ENCODE measurements at places on chromosomes 16 and 17. TPM values are rescaled to one million over a fixed set of nuclear protein-coding genes. Genes with fewer than 3 reads are reported as not detected.

The SPATA22 gene
- total RNA-seq: not detected

The C1QTNF1 gene
- not detected for total RNA-seq

The ATP2A1 gene
- total RNA-seq: 0.71 TPM

The MYO1D gene
- 24.6 TPM for total RNA-seq

The TPPP3 gene
- total RNA-seq: 0.15 TPM

The FNDC8 gene
- not detected for total RNA-seq

The ZNF263 gene
- 42.7 TPM for total RNA-seq

The NPIPB6 gene
- 2.1 TPM for total RNA-seq

GRCh38 chr17:76716146-76716838 lies 5.5 kb upstream of the MXRA7 start:
- DNase-seq: no peak

DNA sequence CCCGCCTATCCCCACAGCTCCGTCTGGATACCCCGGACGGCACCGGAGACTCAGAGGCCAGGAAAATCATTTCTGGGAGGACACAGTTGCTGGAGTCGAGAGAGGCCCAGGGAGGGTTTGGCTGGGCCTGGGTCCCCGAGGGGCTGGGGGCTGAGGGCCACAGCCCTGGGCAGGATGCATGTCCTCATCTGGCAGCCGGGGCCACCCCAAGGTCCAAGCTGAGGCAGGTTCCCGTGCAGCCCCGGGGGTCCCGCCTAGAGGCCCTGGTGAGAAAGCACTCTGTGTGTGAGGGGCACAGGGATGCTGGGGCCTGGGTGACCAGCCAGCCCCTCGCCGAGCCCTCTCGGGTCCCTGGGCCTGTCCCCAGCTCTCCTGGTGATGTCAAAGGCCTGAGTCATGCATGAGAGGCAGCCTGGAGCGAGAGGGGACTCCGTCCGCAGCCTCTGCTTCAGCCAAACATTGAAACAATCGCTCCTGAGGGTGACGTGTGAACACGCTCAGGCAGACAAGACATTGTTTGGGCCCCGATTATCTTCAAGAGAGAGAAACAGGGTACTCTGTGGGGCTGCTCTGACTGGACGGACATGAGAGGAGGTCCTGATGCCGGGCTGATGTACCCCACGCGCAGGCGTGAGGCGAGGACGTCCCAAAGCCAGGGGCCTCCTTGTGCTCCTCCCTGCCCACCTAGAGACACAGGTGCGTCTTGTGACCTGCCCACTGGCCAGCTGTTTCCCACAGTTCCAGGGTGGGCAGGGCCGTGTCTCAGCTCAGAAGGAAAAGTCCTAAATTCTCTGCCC lies 25.8 kb upstream of the C1QTNF8 start:
- DNase-seq: no peak

- DNase-seq: no peak
These were observed 8.5 kb downstream of the ELOB start for GRCh38 chr16:2768403-2769089.

DNA sequence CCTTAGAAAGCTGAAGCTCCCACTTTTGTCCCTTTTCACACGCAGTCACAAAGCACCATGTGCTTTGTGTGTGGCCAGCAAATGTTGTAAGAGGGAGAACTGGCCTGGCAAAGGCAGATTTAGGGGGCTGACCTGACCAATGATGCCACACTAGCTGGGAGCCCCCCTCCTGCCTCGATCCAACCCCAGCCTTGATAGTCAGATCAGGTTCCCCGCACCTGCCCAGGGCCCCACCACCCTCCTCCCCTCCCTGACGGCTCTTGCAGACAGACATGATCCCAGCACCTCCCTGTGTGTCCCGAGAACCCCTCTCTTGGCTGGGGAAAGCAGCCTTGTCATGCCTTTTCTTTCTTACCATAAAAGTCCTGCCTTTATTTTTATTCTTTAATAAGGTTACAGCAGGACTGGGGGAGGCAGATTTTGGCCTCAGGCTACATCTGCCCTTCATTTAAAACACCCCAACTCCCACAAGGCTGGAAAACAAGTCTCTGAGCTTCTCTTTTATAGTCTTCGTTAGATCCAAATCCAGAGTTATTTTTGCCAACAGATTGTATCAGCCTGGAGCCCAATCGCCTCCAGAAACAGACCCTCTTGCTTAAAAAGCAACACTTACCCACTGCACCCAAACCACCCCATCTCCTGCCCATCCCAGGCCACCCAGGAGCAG lies 201.8 kb upstream of the CDH5 start:
- DNase-seq: no peak

- DNase-seq: no peak
These were observed 77.1 kb upstream of the RCVRN start for GRCh38 chr17:9982159-9982558.

DNA sequence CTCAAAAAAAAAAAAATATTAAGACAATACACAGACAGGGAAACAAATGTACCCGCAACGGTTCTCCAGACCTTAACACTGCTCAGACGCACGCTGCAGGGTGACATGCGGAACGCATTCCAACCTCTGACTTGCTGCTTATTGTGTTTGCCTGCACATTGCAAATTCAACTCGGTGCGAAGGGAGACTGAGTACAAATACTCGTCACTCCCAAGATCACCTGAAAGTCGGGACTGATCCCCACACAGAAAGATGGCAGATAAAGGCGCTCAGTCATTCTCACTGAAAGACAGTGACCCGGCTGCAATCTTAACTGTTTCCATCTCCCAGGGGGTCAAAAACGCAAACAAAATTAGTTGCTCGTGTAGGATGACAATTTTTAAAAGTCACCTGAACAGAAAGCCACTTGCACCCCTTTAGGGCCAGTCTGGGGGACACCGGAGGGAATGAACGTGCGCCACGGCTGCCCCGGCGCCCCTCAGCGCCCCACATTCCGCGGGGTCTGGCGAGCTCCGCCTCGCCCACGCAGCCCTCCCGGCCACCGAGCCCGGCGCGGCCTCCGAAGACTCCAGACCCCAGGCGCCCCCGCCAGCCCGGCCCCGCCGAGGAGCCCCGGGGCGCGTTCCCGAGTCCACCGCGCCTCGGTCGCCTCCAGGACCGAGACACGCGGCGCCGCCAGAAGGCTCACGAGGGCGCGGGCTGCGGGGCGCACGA lies 589 bp downstream of the CLCN7 start:
- DNase-seq: no peak

DNA sequence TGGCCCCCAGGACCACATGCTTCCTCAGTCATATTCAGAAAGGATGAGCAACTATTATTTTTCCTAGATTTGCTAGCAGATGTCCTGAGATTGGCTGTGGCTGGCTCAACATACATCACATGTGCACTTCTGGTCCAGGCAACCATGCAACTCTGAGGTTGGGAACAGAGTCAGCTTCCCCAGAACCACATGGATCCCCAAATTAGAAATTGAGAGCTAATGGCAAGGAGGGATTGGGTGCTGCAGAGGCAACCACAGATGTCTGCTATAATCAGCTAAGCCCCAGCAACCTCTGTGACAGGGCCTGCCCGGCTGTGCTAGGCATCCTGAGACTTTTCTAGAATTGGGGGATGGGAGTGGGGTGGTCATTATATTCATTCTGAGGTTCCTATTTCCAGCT lies 33.8 kb upstream of the CLEC18A start:
- no peak for DNase-seq

- DNase-seq: no peak
These were observed 151.4 kb upstream of the HS3ST3A1 start for GRCh38 chr17:13753154-13753553.

DNA sequence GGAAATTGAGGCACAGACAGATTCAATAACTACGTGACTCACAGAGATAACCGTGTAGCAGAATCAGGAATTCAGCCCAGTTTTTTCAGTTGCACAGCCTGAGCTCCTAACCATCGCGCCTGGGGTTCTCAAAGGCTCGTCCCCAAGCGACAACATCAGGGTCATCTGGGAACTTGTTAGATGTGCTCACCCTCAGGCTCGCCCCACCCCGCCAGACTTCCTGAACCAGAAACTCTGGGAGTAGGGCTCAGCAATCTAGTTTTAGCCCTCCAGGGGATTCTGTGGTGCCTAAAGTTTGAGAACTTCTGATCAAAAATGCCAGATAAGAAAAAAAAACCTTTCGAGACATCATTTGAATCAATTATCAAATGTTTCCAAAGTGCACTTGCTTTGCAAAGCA lies 559.8 kb downstream of the WWOX start:
- no peak for DNase-seq

DNA sequence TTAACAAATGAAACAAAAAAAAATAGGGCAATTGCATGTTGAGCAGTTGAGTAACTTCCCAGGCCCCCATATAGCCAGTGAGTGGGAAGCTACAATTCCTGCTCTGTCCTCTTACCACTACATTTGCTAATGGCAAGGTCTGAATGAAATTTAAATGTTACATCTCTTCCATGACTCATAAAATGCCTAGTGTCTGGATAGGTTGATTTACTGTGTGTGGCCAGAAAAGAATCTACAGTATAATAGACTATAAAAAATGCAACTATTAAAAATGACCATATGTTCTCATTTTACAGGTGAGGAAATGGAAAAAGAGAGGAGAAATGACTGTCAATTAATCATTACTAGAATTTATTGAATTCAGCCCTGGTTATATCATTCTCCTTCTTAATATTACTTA lies 1199.3 kb downstream of the CDH11 start:
- no peak for DNase-seq

- DNase-seq: no peak
These were observed 6.0 kb downstream of the HSDL1 start for GRCh38 chr16:84138824-84139627.

DNA sequence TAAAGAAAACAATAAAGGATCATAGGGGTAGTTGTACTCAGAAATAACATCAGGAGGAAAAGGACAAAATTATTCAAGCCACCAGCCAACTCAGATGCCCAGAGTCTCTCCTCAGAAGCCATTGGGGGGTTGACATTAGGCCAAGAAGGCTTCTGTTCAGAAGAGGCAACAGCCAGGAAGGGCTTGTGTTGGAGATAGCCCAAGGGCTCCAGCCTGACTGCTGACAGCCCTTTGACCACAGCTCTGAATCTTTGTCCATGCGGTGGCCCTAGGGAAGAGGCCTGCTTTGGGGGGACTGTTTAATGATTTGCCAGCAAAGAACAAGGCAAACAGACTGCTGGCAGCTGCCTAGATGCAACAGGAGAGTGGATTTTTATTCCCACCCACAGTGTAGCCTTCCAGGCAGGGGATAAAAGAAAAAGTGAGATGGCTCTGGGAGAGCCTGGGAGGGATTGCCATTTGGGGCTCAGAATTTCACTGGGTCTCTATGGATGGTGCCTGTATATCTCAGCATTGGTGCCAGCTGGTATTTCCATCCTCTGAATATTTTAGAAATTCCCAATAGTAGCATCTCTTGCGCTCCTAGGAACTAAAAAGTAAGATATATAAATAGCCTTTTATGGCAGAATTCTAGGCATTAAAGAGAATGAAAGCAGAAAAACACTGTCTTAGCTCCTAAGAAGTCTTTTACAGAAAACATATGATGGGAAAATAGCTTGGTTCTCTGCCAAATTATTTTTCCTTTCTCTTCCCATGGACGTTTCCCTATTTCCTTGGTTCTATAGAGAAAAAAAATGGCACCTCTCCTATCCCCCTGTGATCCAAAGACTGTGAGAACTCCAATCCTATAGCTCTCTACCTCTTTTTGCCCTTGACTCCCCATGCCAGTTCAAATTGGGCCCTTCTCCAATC lies 29.4 kb upstream of the SUPT4H1 start:
- DNase-seq: no peak

DNA sequence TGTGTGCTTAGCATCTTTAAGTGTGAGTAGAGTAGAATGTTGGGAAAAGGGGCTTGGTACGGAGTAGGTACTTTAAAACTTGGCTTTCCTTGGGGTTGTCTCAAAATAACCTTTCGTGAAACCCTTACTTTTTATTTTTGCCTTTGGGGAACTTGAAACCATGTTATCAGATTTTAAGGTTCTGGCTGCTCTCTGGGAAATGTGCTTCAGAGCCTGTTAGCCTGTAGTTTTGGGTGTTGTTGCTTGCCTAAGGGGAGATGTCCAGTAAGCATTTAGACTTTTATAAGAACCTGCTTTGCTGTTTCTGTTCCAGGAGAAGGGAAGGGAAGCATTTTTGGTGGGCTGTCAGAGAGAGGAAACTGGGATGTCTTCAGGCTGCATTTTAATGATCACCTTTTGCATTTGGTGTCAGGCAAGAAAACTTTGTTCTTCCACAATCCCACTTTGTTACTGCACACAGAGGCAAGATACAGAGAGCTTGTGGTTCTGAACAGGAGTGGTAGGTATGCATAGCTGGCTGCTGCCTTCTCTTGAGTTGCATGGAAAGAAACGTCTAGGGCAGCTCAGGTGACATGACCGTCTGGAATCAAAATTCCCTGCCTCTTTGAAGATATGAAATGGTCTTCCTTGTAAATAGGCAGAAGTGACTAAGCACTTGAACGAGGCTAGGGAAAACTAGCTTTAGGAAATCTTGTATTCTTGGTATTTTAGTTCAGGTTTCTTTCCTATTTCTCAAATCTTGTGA lies 1.7 kb downstream of the RABEP1 start:
- DNase-seq: no peak

GRCh38 chr17:62782730-62783270 lies 25.3 kb downstream of the MARCHF10 start:
- no peak for DNase-seq
